Hematopoietic multipotent progenitor cell treated with erythropoietin and hydrocortisone succinate and interleukin-3 and kit ligand, for 4 days (in vitro differentiated cells): ENCODE measurements at places on chromosomes 12 and 14.

DNA sequence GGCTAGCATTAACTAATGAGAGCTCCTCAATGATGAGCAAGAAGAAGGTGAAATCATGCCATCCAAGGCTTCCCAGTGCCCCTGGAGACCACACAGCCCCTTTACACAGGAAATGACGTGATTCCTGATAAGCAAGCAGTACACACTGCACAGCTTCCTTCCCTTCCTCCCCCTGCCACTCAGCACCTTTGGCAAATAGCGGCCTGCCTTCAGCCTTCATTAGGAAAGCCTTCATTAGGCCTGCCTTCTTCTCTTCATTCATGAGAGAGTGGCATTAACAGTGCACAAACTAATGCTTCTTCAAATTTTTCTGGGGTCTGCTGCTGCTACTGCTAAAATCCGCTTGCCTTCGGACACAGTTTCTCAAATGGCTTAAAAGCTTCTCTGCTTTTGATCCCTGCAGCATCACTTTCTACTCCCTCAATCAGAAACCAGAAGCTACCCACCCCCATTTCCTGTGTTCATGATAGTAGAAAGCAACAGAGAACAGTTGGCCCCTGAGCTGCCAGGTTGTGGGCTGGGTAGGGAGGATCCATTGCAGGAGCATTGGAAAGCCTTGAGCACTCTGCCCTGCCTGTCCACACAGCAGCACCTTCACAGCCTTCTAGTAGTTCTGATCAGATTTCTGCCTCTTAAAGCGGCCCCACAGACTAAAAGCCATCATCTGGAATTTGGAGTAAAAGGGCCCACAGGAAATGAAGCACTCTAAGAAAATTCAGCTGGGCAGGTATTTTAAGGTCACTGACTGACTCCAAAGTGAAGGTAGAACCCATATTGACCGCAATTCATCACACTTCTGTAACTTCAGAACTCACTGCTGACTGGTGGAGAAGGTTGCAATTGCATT is 103.8 kb upstream of the ETV6 start:
- peak; percentile 85 for DNase-seq

- DNase-seq = no peak
Measured at GRCh38 chr12:70338531-70338930, 27.6 kb upstream of the KCNMB4 start.

GRCh38 chr12:3364226-3364625 is 126.8 kb upstream of the PRMT8 start:
- no peak for DNase-seq

- no peak for DNase-seq
Measured at GRCh38 chr12:6450091-6450868, 1.6 kb upstream of the TAPBPL start.

GRCh38 chr12:116365606-116366455 is 88.3 kb upstream of the MED13L start:
- DNase-seq = no peak

GRCh38 chr14:75350505-75351060 is 72.0 kb downstream of the FOS start:
- peak; percentile 97 for DNase-seq

DNA sequence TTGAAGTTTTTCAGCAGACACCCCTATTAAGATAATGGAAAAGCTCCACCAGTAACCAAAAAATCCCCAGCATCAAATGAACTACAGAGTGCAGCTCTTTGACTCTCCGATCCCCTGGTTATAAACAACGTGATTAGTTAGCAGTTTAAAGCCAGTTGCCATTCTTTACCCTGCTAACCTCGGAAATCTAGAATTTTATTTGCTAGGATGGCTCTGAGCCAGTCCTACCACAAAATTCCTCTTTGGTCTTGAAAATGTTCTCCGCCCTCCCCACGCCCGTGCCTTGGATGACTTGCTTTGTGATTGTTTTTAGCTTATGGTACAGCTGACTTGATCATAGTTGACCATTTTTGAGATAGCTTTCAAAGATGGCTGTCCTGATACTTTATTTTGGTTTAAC is 1.2 kb downstream of the KLHDC2 start:
- DNase-seq = peak; percentile 44

DNA sequence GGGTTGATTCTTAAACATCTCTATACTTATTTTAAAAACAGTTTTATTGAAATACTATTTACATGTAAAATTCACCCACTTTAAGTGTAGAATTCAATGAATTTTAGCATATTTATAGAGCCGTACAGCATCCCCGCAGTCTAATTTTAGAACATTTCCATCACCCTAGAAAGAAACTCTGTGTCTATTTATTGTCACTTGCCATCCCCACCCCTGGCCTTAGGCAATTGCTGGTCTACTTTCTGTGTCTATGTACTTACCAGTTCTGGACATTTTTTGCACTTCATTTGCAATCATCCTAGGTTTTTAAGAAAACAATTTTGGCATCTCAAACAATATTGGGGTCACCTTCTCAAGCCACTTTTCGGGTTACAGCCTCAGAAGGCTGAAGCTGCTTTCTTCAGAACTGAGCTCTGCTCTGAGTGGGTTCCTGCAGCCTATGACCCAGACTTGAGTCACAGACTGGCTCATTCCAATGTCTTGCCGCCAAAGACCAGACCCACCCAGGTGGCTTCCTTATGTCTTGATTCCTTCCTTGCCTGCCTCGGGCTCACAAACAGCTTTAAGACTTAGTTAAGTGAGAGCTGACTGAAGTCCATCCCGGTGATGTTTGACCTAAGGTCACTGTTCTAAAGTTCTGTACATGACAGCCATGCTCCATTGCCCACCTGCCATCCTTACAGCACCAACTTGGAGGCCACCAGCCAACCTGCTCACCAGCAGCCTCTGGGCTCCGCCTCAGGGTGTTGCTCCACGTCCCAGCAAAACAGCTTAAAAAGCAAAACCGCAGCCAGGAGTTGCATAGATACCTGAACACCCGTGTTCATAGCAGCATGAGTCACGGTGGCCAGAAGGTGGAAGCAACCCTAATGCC is 131.5 kb downstream of the CHST11 start:
- no peak for DNase-seq

DNA sequence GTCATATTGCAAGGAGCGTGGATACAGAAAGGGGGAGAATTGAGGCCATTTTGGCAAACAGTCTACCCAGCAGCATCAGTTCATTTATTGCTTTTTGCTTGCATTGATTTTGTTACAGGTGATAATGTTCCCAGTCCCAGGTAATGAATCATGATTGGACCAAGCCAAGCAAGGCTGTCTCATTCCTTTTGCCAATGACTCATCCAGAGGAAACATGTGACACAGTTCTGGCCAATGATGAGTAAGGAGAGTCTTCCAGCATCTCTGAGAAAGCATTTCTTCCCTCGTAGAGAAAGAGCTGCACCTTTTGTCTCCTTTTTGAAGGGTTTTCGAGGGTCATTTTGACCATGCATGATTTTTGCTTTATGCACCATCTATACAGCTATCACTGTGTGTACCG is 68.2 kb downstream of the SLC15A4 start:
- no peak for DNase-seq
